Stimulated activated CD8-positive, alpha-beta memory T cell treated with anti-CD3 and anti-CD28 coated beads, Interleukin-15, amount 100 ng/mL, for 24 hours (primary cell): ENCODE measurements at places on chromosomes 12 and 14.

DNA sequence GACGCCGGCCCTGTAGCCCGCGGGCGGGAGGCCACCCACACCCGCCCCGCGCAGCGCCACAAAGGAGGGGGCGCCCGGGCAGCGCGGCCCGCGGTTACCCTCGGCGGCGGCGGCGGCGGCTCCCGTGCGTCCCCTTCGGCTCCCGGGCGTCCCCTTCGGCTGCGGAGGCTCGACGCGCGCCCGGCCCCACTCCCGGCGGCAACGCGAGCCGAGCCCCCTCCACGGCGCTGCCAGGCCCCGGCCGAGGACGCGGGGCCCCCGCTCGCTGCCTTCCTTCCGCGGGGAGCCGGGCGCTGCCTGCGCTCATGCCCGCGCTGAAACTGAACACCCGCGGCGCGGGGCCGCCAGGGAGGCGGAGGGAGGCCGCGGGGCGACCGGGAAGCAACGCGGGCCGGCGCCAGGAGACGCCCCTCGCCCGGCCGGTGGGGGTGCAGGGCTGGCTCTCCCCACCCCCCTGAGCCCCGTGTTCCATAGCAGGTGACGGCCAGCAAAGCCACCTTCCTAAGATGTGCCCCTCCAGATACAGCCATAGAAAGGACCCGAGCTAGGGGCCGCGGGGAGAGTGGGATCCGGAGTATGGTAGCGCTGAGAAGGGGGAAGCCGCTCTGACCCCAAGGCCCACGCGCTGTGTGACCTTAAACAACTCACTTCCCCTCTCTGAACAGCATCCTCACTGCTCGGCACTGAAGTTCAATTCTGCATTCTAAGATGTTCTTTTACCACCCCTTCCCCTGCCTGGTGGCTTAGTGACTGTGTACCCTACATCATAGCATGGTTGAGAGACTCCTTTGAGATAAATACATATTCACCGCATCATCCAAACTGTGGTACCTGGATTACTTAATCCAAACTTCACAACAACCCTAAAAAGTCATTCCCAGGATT, 42.8 kb downstream of the KDM2B start:
- DNase-seq: no peak

GRCh38 chr14:32044454-32044853, 32.6 kb upstream of the ARHGAP5 start:
- DNase-seq: no peak

DNA sequence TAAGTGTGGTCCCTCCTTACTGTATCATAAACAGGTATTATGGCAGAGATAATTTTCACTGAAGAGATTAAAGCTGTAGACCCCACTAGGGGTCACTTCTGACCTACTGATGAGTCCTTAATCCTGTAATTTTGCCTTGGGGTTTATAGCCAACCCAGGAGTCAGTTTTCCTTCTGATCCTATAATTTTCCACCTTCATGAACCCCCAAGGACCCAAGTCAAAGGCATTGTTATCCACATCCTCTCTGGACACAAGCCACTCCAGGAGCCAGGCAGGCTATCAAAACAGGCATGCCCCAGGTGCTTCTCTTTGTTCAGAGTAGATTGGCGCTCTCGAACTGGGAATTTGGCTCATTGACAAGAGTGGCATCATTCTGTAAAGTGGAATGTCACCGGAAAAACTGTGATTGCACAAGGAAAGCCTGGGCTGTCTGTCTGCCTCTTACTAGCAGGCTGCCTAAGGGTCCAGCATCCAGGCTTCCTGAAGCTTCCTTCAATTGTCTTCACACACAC, 1523.2 kb upstream of the FLRT2 start:
- no peak for DNase-seq

DNA sequence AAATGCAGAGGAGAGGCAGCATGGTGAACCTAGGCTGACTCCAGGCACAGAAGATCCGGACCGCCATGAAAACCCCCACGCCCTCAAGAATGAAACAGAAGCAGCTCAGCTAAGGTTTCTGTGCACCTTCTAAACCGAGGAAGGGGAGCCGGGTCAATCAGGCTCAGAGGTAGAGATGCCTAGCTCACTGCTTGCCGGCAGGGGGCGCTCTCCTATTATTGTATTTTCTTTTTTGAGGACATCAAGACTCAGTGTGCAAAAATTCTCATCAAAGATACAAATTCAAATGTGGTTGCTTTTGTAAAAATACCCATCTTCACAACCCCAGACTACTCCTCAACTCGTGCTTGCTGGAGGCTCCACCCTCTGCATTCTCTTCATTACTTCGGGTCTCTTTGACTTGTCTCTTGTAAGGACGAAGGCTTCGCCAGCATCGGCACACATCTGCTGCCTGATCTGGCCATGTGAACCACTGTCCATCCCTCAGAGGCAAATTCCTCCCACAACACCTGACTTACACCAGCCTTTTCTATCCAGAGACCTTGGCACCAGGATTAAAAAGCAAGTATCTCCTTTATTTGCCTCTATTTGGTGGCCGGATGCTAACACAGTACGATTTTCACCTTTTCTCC, 33.4 kb upstream of the RNASE3 start:
- DNase-seq: peak; percentile 65

- no peak for DNase-seq
Measured at GRCh38 chr14:41899416-41899815, 292.7 kb downstream of the LRFN5 start.

- DNase-seq: no peak
Measured at GRCh38 chr12:67647181-67647798, 1.3 kb upstream of the DYRK2 start.

DNA sequence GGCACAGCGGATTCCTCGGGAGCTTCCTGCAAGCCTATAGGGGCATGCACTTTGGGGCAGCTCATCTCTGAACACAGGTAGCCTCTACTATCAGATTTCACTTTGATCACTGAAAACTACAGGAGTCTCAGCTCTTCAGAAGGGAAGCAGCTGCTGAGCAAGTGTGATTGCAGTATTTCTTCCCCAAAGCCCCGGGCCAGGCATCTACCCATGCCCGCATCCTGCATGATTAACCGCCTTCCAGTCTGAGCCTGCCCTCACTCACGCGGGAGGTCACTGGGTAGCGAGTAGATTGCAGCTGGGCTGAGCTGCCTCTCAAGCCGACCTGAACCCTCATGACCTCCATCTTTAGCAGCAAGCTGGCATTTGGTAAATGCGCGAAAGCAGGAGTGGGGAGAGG, 334.7 kb downstream of the DPF3 start:
- DNase-seq: no peak
